ENCODE measurements at places on chromosomes 13 and 19.

DNA sequence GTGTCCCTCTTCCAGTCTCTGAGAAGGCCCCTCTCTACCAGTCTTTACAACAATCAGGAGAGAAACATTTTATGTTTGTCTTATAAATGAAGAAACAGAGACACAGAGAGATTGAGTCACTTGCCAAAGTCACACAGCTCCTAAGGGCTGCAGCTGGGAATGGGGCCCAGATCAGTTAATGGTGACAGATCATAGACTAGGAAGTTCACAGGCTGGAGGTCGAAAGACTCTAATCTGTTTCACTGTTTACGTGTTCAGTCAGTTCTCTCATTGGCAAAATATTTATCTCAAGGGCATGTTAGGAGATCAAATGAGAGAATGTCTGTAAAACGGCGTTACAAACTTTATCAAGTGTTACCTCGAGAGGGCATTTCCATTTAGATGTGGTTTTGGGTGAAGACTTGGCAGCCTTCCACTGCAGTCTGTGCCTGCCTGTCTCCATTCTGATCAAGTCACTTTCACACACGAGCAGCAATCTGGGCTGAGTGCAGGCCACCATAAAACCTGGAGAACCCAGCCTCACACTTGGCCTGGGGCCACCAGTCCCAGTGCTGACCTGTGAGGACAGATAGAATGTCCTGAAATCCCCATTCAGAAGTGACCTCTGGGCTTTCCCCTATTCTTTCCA, 65.1 kb downstream of the SIAH3 start:
- DNase-seq, result no peak

DNA sequence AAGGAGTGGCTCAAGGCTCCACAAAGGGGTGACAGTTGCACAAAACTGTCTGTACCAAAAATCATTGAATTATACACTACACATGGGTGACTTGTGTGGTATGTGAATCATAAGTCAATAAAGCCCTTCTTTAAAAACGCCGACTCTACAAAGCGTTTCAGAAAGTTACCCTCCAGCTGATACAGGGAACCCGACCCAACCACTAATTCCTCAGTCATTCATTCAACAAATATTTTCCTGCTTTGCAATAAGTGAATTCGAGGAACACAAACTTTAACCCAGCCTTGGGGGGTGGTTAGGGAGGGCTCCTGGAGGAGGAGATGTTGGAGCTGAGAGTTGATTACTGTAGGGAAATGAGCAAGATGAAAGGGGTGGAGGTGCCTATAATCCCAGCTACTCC, 32.0 kb downstream of the LTBP4 start:
- DNase-seq, result no peak

DNA sequence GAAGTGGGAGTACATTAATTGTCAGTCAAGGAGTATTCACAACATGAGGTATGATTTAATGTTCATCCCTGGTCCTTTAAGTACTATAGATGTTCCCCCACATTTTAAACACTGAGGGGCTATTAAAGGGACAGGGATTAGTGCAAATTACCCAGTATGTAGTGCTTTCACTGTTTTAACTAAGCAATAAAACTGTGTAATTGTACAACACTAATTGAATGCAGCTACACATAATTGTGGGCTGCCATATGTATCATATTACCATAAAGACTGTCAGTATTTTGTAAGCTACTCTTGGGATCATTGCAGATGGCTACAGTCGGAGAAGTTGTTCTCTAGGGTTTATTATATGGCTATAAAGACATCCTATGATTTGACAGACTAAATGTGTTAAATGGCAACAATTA, 316.6 kb downstream of the DCLK1 start:
- DNase-seq, result no peak

- no peak for DNase-seq
Observed at GRCh38 chr19:35089554-35089953, 26.1 kb upstream of the FXYD3 start.

- DNase-seq, result no peak
Observed at GRCh38 chr13:79225487-79226232, 180.4 kb downstream of the RBM26 start.

DNA sequence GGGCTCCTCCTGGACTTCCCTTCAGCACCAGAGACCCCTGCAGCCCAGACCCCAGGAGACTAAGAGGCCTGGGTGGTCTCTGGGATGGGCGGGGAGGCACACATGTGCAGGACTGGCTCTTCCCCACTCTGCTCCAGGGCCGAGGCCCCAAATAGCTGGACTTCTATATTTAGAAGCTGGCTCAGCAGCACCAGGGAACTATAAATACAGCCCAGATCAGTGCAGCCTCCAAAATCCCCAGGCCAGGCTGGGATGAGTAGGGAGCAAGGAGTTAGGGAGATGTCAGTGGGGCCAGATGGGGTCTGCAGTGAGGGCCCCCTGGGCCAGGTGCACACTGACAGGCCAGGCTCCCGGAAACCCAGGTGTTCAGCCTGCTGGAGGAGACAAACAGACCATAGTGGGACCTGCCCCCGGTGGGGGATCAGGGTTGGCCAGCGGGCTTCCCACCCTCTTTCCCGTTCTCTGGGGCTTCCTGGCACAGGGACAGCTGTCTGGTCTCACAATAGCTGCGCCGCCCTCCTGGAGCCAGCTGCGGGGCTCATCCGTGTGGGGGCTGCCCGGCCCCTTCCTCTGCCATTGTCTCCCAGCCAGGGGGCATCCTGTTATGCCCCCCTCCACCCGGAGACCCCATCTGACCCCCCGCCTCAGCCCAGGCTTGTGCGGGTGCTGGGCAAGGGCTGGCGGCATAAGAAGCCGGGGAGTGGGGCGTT, 5.5 kb upstream of the ADGRE5 start:
- peak; percentile 50 for DNase-seq

Data from GM03348 (cell line).